ENCODE measurements at places on chromosomes 4 and X.

DNA sequence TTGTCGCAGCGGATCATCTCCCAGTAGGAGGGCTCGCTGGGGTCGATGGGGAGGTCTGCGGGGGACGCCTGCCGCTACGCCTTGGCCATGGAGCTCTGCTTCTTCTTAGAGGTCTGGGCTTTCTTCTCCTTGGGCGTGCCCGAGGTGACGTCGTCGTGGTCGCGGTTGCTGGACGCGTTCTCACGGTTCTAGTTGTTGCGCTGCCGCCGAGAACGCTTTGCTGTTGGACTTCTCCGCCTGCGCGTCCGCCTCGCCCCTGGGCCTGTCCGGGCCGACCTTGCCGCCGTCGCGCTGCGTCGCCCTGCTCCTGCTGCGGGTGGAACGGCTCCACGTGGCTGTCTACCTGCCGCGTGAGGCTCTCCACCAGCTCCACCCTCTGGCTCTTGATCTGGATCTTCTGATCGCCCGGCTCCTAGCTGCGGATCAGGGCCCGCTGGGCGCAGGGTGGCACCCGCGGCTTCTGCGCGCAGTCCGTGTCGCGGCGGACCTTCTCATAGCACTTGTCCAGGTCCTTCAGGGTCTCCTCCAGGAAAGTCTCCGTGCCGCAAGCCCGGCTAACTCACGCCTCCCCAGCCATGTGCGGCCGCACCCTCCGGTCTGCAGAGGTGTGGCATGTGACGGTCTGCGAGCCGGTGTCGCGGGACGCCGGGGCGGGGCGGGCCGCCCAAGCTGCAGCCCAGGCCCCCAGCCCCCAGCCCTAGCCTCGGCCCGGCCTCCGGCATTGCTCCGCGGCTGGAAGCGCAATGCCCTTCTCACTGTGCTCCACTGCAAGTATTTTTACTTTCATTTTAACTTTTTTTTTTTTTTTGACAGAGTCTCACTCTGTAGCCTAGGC lies 40.5 kb upstream of the OGT start:
- DNase-seq, result no peak

GRCh38 chr4:6235012-6235411 lies 34.6 kb upstream of the WFS1 start:
- DNase-seq, result no peak

- DNase-seq, result no peak
Observed at GRCh38 chr4:176593943-176594342, 198.8 kb downstream of the VEGFC start.

- no peak for DNase-seq
Observed at GRCh38 chrX:84133023-84133422, 55.0 kb downstream of the RPS6KA6 start.

GRCh38 chrX:106481341-106481740 lies 130.4 kb upstream of the RADX start:
- peak; percentile 54 for DNase-seq

- DNase-seq, result peak; percentile 0
Observed at GRCh38 chrX:144918936-144919335, 328.4 kb upstream of the SPANXN1 start.

DNA sequence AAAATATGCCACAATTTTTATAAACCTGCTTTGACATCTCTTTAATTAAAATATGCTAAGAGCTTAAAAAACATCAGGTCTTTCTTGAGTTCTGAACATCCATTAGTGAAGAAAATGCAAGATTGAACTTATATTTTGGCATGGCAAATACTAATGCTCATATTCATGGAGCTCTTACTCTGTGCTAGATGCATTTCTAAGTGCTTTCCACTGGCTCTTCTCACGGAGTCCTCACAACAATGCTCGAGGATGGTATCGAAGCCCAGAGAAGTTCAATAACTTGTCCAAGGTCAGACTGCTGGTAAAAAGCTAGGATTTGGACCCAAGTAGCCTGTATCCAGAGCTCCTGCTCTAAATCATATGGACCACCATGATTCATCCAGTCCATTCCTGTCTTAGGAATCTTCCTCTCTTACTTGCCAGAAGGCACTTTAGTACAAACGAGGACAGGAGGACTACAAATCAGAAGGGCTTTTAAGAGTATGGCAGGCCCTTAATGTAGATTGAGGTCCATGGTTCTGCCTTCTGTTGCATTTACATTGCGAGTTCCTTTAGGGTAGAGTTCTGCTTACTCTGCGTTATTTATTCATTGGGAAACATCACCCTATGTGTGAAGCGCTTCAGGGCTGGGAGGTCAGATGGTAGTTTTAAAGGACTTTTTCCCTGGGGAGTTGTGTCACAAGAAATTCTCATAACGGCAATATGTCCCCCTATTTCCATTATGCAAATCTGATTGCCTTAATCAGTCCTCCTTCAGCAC lies 199.2 kb downstream of the RASL11B start:
- no peak for DNase-seq

- DNase-seq, result no peak
Observed at GRCh38 chrX:19864736-19865135, 22.7 kb downstream of the SH3KBP1 start.

DNA sequence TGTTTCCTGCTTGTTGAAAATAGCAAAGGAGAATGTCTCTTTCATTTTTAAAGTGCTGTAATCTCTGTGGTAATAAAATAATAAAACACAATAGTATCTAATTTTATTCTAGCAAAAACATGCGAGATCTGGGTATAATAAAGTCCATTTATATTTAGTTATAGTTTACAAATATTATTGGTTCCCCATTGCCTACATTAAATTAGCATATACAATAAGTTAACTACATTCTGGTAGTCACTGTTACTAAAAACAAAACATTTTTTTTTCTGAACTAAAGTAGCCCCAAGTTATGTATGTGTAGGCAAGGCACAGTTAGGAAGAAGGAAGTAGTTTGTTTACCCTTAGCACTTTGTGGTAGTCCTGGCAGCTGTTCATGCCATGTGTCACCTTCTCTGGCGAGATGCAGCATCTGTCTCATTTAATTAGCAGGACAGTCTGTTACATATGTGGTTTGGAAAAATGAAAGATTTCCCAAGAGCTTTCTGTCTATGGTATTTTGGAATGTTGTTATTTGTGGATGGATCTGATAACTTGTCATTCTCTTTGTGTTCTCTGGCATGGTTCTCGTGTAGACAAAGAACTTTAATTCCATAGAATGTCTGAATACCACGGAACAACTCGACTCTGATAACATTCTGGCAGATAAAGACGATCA lies 231.3 kb upstream of the PITX2 start:
- peak; percentile 76 for DNase-seq

GRCh38 chrX:117196481-117196880 lies 733.7 kb upstream of the CT83 start:
- DNase-seq, result no peak

GRCh38 chrX:15158736-15159406 lies 111.0 kb downstream of the ASB9 start:
- DNase-seq, result no peak

- DNase-seq, result no peak
Observed at GRCh38 chrX:16113978-16114565, 9.3 kb upstream of the GRPR start.

DNA sequence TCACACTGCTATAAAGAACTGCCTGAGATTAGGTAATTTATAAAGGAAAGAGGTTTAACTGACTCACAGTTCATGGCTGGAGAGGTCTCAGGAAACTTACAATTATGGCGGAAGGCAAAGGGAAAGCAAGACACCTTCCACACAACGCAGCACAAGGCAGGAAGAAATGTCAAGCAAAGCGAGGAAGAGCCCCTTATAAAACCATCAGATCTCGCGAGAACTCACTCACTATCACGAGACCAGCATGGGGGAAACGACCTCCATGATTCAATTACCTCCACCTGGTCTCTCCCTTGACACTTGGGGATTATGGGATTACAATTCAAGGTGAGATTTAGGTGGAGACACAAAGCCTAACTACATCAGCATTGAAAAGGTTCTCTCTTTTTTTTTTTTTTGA lies 39.6 kb downstream of the PALLD start:
- DNase-seq, result no peak

DNA sequence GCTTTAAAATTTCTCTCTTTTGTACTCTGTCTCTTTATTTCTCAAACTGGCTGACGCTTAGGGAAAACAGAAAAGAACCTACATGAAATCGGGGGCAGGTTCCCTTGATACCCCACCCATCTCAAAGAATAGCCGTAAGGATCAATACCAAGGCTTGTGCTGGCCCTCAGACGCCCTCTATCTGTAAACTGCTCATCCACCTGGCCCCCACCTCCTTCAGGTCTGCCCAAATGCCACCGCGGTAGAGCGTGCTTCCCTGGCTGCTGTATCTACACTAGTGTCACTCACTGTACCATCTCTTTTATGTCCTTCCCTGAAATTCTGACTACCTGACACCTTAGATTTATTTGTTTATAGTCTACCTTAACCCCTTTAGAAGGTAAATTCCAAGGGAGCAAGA lies 62.8 kb downstream of the SMIM20 start:
- no peak for DNase-seq

GRCh38 chr4:39433878-39434492 lies 24.7 kb downstream of the RPL9 start:
- no peak for DNase-seq

GRCh38 chrX:123713434-123713833 lies 19.4 kb downstream of the THOC2 start:
- no peak for DNase-seq

GRCh38 chrX:31603411-31604120 lies 531.7 kb upstream of the FTHL17 start:
- DNase-seq, result no peak

- no peak for DNase-seq
Observed at GRCh38 chr4:37717576-37717975, 31.4 kb upstream of the RELL1 start.

DNA sequence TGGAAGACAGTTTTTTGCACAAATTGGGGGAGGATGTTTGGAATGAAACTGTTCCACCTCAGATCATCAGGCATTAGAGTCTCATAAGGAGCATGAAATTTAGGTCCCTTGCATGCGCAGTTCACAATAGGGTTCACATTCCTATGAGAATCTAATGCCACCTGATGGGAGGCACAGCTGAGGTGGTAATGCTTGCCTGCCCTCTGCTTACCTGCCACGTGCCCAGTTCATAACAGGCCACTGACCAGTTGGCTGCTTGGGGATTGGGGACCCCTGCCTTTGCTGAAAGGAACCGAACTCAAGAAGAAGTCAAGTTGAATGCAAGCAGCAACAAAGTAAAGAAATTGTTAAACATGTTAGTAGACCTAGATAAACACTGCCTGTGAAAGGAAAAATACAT lies 4.6 kb upstream of the HSPA4L start:
- no peak for DNase-seq

DNA sequence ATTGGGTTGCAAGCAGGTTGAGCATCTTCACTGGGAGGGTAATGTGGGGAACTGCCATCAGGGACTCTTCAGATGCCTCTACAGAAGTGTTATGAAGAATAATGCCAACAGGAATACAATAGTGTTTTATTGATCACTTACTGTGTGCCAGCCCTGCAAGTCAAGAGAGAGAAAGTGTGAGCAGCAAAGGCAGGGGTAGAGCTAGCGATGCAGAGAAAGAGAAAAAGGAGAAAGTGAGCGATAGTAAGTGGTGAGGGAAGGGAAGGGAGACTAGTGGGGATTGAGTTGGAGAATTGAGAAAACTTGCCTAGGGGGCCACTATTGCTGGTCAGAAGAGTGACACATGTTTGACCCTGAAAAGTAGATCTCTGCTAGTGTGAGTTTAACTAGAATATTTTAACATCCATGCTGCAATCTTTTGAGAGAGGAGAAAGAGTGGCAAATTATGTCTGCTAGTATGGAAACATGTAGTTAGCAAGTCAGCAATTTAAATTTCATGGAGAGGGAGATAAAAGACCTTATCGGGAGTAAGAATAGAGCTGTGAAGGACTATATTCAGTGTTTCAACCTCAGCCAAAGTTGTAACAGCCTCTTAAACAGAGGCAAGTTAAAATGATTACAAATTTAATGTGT lies 12.2 kb downstream of the AFF1 start:
- no peak for DNase-seq

- no peak for DNase-seq
Observed at GRCh38 chr4:14596904-14597303, 405.4 kb upstream of the CPEB2 start.

- no peak for DNase-seq
Observed at GRCh38 chrX:132652871-132653270, 164.0 kb upstream of the MBNL3 start.

- DNase-seq, result no peak
Observed at GRCh38 chrX:132184871-132185270, 34.4 kb downstream of the RAP2C start.

- DNase-seq, result no peak
Observed at GRCh38 chrX:39399387-39399786, 598.1 kb downstream of the MID1IP1 start.

DNA sequence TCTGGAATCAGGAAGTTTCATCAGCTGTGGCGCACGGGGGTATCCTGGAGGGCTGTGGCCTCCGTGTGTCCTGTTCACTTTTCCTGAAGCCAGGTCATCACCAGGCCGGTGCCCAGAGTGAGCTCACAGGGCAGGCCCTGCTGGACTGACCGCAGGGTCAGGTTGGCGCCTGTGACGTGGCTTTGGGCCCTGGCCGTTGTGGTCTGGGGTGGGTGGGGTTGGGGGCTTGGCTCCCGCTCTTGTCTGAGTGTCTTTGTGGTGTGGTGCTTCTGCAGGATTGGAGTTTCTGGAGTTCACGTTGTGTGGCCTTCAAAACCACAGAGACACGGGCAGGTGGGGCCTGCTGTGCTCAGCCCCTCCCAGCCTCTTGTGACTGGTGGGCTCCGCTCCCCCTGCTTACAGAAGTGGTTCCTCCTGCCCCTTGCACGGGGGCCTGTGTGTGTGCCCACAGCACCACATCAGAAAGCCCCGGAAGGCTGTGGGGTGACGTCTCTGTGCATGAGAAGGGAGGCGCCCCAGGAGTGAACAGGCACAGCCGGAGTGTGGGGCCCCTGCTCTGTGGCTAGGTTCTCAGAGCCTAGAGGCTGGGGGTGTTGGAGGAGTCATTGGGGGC lies 9.5 kb downstream of the RGS12 start:
- DNase-seq, result no peak

GRCh38 chr4:6301732-6302442 lies 32.2 kb downstream of the WFS1 start:
- DNase-seq, result no peak

DNA sequence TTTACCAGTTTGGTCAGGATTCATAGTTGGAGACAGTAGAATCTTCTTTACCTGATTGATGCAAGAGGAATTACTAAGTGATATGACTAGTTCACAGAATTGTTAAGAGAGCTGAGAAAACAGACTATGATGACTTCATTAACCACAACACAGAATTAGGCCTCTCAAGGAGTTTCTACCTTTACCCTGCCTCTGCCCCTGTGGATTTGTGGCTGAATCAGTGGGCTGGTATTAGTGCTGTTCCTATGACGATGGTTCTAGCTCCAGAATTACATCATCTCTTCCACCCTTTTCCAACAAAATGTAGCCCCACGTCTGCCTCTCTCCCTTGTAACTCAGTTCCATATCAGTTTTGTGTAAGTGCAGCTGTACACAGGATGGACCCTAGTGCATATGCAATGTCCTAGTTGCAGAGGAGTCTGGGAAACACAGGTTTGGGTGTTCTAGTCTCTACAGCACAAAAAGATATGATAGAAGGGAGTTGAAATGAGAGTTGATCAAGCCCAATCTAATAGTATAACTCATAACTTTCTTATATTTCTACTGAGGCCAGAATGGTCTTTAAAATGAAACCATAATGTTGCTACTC lies 99.3 kb downstream of the ANXA5 start:
- DNase-seq, result no peak

GRCh38 chrX:14491689-14492088 lies 37.6 kb upstream of the GLRA2 start:
- DNase-seq, result no peak

All from LoVo (cell line).